Activated CD4-positive, CD25-positive, alpha-beta regulatory T cell treated with anti-CD3 and anti-CD28 coated beads, Interleukin-2, amount 50 U/mL, for 24 hours (primary cell): ENCODE measurements at places on chromosomes 4 and X.
A peak's percentile ranks its signal among the peaks of the same experiment; 100 is the strongest.

DNA sequence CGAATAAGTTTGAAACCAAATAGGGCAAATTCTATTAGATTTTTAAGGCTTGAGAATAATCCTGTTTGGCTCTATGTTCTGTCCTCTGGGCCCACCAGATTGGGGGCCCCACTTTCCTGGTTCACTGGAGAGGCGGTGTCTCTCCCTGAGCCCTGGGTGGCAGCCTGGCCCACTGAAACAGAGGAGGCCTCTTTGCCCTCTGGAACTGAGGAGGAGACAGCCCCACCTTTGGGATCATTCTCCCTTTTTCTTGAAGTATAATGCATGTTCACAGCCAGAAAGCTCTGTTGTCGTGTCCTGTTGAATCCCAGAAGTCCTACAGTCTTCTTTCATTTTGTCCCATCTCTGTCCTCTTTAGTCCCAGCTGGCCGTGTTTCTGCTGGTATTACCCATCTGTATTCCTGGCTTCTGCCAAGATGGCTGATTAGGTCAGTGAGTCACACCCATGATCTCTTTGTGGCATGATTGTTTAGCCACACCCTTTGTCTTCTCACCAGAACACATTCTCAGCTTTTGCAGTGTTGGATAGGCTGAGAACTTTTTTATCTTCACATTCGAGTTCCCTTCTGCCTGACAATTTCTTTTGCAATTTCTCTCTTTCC is 8.1 kb upstream of the TBC1D25 start:
- ATAC-seq, result peak; percentile 67

DNA sequence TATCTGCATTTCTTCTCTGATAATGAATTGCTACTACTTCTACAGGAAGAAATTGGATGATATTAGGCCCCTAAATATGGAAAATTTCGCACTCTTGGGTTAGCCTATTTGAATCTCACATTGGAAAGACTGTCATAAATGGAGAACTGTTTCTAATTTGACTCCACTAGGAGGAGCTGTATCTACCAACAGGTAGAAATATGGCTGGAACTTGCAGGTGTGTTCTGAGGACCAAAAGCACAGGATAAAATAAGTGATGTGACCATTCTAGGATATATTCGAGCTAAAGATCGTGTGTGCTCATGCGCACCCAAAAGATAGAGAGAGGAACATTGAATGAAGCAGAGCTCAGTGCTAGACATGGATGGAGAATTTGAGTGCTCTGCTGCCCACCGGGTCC is 4.8 kb upstream of the NKAP start:
- no peak for ATAC-seq

- no peak for ATAC-seq
Measured at GRCh38 chr4:134687646-134688628, 486.3 kb upstream of the PABPC4L start.

DNA sequence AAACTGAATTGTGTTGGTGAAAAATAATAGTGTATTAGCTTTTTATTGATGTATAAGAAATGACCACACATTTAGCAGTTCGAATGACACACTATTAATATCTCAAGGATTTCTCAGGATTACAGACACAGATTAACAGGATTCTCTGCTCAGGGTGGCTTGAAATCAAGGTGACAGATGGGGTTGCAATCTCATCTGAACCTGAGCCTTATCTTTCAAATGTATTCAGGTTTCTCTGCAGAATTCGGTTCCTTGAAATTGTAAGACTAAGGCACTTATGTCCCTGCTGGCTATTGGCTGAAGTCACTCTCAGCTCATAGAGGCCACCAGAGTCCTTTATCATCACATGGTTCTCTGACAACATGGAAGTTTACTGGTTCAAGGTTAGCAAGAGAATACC is 1780.1 kb downstream of the ARAP2 start:
- no peak for ATAC-seq

DNA sequence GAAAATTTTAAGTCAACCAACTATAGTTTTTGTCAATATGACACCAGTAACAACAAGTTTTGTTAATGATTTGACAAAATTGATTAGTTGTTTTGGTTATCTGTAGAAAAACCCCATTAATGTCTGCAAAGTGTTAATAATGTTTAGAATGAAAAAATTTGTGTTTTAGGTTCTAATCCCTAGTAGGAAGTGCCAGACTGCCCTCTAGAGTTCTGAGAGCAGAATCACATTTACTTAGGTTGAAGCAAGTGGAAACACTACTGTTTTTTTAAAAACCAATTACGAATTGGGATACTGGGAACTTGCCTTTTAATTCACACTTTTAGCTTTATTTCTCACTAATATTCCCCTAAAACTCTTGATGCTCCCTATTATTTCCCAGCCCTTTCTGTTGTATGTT is 101.1 kb upstream of the CYLC1 start:
- ATAC-seq, result no peak

DNA sequence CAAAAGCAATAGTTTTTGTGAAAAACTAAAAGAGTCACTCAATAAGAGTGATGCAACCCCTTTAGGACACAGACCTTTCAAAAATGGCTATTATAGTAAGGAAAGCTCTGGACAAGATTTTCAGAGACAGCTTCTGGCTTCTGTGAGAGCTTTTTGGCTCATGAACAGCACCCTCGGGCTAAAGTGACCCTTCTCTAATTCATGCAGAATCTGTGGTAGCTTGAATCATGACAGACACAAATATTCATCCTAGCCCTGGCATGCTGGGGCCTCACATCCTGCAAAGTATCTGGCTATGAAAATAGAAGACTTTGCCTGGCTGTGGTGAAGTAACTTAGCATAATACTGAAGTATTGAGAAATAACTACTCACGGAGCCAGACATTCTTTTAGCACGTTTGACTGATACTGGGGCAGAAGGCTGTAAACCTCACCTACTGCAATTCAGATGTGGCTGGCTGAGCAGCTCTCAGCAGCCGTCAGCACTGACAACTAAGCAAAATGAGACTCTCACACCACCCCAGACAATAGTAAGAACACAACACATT is 327.3 kb downstream of the MAPK10 start:
- ATAC-seq, result no peak

GRCh38 chr4:10336471-10336870 is 120.8 kb downstream of the ZNF518B start:
- no peak for ATAC-seq
